ENCODE measurements at places on chromosomes 1 and 21.

DNA sequence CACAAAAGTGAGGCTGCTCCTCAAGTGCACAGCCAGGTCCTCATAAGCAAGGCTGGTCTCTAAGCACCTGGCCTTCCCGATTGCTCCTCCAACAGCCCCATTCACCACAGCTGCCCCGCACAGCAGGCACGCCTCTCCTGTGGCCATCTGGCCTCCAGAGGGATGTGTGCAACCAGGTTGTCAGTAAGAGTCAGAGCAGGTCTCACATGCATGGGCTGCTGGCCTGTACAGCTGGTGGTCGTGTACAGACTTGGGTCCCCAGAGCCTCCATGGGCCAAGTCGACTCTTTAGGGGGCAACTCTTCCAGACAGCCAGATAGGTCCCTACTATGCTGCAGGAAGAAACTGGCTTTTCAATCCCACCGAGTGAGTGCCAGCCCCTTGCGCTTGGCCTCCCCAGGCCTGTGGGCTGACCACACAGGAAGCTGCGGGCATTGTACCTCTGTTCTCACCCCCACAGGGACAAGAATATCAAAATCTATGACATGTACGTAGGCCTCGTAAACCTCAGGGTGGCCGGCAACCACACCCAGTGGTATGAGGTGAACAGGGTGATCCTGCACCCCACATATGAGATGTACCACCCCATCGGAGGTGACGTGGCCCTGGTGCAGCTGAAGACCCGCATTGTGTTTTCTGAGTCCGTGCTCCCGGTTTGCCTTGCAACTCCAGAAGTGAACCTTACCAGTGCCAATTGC lies 1.4 kb downstream of the PRSS38 start:
- no peak for DNase-seq

DNA sequence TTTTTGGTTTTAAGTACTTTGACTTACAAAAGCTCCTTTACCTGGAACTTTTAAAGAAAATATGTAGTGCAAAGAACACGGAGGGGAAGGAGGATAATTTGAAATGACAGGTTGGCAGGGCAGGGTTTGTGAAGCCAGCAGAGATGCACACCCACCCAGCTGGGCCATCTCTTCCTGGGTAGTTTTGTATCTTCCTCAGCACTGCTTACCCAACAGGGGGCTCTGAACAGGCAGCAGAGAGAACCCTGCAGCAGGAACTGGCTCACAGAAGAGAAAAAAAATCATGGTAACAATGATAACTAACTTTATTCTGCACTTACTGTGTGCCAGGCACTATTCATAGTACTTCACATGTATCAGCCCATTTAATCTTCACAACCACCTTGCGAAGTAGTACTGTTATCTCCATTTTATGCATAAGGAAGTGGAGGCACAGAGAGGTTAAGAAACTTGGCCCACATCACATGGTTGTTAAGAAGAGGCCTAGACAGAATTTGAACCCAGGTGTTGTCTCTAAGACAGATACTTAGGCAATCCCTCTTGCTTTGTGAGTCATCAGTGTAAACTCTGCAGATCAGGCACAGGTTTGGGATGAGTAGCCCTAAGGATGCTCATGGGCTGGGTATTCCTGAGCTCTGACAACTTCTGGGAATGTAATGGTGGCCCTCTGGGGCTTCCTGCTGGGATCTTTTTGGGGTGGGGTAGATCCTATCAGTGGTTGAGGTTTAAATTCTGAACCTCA lies 60.8 kb downstream of the ELK4 start:
- DNase-seq, result no peak

DNA sequence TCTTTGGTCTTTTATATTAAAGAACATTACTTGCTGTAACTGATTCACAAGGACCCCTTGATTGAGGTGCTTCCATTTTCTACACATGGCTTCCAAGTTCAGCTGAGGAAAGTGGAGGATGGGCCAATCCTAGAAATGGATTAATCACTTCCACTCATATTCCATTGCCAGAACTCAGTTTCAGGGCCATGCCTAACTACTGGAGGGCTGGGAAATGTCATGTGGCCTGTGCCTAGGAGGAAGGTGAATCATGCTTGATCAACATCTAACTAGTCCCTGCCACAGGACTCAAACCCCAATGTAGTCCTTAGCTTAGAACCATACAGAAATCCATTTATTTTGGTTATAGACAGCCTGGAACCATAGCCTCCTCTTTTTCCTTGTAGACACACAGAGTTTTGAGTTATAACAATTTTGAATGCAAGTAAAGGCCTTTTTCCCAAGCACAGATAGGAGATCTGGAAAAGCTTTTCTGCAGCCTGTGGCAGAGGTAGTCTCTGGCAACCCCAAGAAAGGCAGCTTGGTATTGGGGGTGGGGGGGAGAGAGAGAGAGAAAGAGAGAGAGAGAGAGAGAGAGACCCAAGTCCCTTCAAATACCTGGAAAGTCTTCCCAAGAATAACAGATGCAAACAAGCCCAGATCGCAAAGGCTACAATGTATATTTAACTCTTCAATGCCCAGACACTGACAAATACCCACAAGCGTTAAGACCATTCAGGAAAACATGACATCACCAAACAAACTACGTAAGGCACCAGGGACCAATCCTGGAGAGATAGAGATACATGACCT lies 12.5 kb downstream of the MAST2 start:
- DNase-seq, result no peak

GRCh38 chr1:155835548-155835947 lies 21.5 kb downstream of the GON4L start:
- no peak for DNase-seq

GRCh38 chr1:17949511-17949910 lies 158.1 kb upstream of the IGSF21 start:
- DNase-seq, result no peak

All from stimulated activated CD8-positive, alpha-beta memory T cell treated with anti-CD3 and anti-CD28 coated beads, Interleukin-4, amount 100 ng/mL, for 24 hours (primary cell).